ENCODE measurements at places on chromosomes 6 and 20.

GRCh38 chr6:134182528-134182927 lies 130.1 kb upstream of the SLC2A12 start:
- no peak for DNase-seq

DNA sequence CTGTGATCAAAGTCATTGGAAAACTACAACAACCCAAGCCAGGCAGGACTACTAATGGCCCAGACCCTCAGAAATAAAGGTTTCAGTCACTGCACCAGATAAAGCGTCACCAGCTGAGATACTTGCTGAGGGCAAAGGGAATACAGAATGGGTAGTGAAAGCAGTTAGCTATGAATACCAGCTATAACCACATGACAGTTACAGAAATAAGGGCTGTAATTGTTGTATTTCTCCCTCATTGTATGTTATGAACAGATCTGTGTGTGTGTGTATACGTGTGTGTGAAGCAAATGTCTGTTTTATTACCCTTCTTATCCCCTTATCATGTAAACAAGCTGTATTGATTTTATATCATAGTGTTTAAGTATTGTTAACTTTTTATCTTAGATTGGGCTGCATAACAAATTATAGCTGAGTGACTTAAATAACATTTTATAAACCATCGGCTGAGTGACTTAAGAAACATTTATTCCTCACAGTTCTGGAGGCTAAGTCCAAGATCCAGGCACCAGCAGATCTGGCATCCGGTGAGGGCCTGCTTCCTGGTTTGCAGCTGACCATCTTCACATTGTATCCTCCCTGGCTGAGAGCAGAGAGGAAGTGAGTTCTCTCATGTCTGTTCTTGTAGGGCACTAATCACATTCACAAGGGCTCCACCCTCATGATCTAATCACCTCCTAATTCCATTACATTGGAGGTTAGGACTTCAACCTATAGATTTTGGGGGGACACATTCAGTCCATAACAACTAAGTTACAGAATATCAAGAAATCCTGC lies 46.0 kb upstream of the VSX1 start:
- no peak for DNase-seq

DNA sequence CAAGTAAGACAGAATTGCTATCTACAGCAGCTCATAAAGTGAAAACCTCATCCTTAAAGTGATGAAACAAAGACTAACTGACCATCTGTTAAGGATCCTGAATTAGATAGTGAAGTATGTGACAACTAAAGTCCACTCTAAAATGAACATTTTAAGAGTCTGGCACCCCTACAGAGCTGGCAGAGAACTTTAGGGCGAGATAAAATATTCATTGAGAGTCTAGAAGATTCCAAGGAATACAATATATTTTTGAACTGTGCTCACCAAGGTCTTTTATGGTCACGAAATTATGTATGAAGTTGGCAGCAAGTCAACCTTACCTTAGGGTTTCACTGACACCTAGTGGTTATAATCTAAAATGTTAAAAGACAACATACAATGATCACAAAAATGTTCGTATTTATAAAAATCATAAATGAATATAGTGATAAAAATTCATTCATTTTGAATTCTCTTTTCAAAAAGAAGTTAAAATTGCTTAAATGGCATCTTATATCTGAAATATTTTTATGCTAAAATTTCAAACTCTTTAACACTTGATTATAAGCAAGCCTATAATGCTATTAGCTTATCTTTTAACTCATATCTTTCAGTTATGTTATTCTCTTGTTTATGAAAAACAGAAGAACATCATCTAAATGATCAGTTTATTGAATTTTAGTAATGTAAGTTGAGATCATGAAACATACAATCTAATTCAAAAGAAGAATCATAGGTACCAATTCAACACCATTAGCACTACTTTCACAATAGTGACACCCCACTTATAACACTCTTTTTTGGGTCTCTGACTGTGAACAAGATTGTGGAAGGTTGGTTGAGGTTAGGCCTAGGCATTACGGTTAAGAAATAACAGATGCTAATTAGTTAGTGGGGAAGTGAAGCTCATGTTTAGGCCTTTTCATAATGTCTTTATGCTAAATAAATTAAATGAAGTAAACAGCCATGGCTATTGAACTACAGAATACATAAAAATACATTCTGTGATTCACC lies 27.5 kb downstream of the RSPH3 start:
- no peak for DNase-seq

GRCh38 chr6:52475307-52475706 lies 55.2 kb downstream of the EFHC1 start:
- DNase-seq: no peak

DNA sequence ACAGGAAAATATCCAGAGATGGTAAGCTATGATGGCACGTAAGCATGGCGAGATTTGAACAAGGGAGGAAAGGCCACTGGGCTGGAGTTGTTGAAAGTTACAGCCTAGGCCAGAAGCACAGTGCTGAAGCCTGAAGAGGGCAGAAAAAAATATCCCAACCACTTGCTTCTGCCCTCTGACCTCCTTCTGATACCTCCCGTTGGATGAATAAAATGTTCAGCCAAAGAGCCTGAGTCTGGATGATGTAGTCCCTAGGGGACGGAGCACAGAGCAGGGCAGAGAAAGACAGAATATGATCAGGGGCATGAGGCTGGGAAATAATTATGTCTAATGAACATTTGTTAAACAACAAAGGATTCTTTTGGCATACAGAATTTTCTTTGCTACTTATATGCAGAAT lies 19.7 kb downstream of the KLHL31 start:
- no peak for DNase-seq

DNA sequence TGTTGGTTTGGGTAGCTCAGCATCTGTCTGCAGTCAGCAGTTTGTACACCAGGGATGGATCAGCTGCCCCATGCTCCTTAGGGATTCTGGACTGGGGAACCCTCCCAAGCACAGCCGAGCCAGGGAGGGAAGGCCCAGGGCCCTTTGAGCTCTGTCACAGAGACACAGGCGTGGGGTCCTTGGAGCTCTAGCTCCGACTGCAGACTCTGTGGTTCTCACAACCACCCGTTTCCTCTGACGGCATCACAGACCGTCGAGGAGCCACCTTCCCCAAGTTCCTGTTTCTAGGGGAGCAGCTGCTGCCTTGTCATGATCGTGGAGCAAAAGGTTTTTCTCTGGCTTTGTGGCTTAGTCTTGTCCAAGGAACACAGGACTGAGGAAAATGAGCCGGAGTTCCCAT lies at the start of gene SLA2:
TSS of gene SLA2 (minus strand) at position 199 of the 400 bp plus-strand sequence. CDS start 4,861 bp downstream, outside the sequence.
- peak; percentile 64 for DNase-seq

- DNase-seq: no peak
Measured at GRCh38 chr20:43982016-43982415, 67.4 kb downstream of the TOX2 start.

GRCh38 chr20:13883425-13883824 lies 98.6 kb downstream of the NDUFAF5 start:
- DNase-seq: no peak

GRCh38 chr6:126696921-126697693 lies 357.2 kb downstream of the CENPW start:
- DNase-seq: no peak

- DNase-seq: no peak
Measured at GRCh38 chr6:603265-603664, 53.6 kb downstream of the HUS1B start.

GRCh38 chr20:50191065-50191543 lies 474 bp downstream of the CEBPB start:
- peak; percentile 43 for DNase-seq

DNA sequence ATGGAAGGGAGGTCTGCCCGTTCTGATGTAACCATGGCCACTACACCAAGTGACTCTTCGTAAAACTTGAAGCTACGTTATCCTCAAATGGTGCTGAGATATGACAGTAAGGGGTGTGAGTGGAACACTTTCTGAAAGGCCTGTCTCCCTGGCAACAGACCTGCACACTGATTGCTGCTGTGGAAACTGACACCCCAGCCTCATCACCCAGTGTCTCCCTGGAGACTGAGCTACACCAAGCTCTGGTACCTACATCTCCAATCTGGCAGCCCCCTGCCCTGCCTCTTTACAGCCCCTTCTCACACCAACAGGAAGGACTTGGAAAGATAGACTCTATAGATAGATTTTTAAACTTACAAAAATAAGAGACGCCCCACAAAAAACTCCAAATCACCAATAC lies 13.2 kb downstream of the PI16 start:
- no peak for DNase-seq

GRCh38 chr6:124866040-124866439 lies 96.2 kb upstream of the RNF217 start:
- DNase-seq: no peak

- no peak for DNase-seq
Measured at GRCh38 chr6:5398530-5398929, 137.2 kb downstream of the FARS2 start.

DNA sequence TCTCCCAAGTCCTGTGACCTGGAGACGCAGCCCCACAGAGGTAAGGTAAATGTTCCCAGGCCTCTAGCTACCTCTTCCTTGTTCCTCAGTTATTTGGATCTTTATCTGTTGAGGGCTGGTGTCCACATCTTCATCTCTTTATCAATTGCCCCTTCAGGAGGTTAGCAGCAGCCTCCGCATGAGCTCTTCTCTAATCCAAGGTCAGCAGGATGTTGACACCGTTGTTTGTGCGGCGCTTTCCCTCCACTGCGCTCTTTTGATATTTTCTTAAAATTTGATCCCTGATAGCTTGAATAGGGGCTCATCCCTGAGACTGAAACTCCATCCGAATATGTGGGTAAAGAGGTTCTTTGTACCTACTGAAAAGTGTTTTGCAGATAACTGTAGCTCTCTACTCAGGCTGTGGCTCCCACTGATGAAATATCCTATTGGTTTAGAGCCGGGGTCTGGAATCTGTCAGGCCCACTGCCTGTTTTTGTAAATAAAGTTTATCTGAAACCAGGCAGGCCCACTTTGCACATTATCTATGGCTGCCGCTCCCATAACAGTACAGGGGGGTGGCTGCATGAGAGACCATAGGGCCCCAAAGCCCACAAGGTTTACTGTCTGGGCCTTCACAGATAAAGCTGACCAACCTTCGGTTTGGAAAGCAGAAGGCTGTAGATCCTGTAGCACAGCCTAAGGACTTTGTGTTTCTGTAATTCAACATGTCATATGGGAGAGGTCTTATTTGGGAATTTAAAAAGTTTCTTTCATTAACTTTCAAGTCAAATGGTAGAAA lies 362.6 kb downstream of the QKI start:
- no peak for DNase-seq

DNA sequence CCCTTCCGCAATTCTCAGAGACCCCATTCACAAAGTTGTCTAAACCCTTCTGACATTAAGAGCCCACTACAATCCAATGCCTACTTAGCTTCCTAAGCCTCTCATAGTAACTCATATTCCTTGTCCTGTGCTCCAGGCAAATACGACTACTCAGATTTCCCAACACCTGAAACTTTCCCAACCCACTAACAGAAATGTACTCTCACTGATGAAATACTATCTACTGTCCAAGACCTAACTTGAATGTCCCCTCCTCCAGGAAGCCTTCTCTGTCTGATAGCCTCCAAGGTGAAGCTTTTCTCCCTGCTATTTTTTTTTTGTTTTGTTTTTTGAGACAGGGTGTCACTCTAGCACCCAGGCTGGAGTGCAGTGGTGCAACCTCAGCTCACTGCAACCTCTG lies 30.4 kb downstream of the GPLD1 start:
- DNase-seq: no peak

DNA sequence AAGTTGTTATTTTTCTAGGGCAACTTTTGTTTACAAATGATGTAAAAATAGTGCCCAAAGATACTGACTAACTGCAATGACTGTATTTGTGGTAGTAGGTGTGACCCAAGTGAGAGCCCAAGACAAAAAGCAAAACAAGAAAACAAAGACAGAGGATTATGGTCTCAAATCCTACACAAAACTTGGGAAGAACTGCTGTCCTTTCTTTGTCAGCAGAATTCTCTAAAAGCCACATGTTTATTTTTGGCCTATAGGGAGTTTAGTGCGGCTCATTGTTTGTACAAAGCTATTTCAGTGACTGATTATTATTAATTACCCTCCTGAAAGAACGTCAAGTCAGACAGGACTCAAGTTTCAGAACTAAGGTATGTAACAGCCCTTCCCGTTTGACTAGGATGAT lies 509.2 kb upstream of the SLC35B3 start:
- no peak for DNase-seq

- no peak for DNase-seq
Measured at GRCh38 chr6:83044091-83044768, 21.4 kb downstream of the UBE3D start.

DNA sequence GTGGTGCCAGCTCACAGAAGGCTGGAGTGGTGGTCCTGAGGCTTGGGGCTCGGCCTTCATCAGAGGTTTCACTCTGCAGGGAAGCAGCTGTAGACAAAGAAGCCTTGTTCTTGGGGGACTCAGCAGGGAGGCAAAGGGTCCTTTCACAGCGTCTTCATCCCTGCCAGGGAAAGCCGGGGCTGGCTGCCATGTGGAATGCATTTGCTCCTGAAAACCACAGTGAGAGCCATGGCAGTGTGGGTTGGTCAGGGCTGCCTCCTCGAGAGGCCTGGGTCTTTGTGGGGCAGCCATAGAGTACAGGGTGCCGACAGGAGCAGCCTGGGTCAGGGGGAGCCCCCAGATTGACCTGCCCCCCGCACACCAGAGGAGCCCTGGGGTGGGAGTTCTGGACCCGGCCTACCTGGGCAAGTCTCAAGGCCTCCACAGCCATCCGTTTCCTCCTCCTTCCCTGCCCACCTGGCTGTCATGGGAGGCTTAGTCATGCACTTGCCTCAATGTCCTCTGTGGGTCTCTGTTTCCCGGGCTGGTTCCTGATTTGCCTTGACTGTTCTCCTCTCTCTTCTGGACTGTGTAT lies 144.0 kb downstream of the CDC5L start:
- no peak for DNase-seq

DNA sequence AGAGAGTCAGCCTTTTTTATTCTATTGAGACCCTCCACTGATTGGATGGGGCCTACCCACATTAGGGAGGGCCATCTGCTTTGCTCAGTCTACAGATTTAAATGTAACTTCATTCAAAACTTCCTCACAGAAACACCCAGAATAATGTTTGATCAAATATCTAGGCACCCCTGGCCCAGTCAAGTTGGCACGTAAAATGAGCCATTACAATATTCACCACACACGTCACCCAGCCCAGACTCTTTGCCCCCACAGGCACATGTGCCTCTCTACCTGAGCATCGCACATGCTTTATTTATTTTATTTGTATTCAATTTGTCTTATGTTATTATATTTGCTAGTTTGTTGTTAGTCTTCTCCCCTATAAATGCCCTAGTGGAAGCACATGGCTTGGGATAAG lies 70.9 kb upstream of the EYA2 start:
- no peak for DNase-seq

DNA sequence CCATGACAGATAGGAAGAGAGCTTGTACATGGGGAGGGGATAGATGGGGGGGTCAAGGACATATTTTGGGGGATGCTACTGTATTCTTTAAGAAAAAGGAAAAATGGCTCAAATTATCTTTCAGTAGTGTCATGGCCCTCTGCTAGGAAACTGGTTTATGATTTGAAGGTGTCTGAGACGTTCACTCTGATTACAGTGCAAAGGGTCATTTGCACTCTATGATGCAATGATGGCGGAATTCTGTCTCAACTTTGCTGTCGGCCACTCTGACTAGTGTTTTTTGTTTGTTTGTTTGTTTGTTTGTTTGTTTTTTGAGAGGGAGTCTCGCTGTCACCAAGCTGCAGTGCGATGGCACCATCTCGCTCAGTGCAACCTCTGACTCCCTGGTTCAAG lies 180.0 kb downstream of the SOX4 start:
- DNase-seq: no peak

- DNase-seq: no peak
Measured at GRCh38 chr6:108804956-108805355, 43.3 kb upstream of the ARMC2 start.

- no peak for DNase-seq
Measured at GRCh38 chr20:40565682-40566040, 123.4 kb downstream of the MAFB start.

Measured in activated CD4-positive, alpha-beta T cell treated with anti-CD3 and anti-CD28 coated beads, Interleukin-2, amount 50 U/mL, for 1 hour (primary cell).